Hematopoietic multipotent progenitor cell treated with erythropoietin and hydrocortisone succinate and interleukin-3 and kit ligand, for 6 days (in vitro differentiated cells): ENCODE measurements at places on chromosomes 2 and 18.

DNA sequence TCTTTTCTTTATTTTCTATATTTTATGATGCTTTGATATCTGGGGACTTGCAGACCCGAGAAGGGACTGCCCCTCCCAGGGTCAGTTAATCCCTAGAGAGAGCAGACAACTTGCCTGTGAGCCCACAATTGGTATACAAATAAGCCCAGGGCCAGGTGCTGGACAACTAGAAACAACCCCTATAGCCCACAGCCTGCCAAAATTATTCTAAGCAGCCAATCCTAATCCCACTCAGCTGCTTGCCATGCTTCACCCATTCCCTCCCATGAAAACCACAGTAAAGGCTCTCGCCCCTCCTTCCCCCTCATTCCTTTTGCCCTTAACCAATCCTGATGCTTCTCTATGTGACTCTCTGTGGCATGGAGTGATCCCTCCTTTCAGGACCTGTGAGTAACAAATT lies 380.7 kb downstream of the RBM43 start:
- DNase-seq = no peak

DNA sequence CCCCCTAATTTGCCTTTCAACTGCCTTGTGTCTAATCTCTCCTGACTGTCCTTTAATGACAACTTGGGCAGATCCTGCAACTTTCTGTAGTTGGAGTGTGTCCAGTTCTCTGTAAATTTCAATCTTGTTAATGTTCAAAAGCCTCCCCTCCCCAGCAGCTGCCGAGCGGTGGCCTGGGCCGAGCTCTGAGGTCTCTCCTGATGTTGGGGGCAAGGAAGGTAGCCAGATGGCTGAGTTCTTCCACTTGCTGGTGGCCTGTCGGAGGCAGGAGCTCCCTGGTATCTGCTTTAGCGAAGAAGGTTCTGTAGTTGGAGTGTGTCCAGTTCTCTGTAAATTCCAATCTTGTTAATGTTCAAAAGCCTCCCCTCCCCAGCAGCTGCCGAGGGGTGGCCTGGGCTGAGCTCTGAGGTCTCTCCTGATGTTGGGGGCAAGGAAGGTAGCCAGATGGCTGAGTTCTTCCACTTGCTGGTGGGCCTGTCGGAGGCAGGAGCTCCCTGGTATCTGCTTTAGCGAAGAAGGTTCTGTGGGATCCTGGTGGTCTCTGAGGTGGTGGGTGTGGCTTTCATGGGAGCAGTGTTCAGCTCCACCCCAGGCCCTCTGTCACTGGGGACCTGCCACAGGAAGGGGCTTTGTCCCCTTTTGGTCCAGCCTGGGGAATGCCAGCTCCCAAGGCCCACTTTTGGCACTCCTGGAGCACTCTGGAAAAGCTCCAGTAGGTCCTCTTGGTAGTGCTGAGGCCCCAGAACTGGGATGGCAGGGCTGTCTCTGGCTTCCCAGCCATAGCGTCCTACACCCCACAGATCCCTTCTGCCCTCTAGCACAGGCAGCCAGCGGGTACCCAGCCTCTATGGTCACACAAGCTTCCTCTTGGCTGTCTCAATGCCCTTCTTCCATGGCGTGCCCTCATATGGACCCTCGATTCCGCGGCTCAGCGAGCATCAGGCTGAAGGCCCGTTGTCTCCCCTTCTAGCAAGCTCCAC lies 211.9 kb downstream of the ALPK2 start:
- DNase-seq = no peak

DNA sequence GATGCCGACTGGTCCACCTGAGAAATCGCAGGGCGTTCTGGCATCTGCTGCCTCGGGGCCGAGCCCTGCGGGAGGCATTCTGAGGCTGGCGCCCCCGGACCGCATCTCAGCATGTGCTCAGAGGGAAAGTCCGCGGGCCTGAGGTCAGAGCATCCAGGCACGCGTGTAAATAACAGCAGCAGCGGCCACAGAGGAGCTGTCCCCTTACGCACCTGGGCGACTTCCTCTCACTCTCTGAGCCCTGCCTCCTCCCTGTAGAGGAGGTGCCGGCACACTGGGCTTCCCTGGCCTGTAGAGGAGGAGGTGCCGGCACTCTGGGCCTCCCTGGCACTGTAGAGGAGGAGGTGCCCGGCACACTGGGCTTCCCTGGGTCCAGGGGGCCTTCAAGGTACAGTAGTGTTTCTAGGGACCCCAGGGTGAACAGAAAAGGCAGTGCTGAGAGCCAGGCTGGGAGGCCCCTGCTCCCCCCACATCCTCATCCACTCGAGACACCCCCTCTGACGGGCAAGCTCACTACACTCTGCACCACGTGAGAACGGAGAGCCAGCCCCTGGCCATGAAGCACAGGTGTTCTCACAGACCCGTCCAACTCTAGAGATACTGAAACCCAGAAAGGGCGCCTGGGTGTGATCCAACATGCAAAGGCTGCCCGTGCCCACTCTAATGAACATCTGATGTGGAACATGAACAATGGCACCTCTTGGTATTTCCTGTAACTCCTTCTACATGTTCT lies 263.5 kb downstream of the HDAC4 start:
- DNase-seq = no peak

- DNase-seq = no peak
Observed at GRCh38 chr2:8597559-8598225, 84.2 kb upstream of the ID2 start.

DNA sequence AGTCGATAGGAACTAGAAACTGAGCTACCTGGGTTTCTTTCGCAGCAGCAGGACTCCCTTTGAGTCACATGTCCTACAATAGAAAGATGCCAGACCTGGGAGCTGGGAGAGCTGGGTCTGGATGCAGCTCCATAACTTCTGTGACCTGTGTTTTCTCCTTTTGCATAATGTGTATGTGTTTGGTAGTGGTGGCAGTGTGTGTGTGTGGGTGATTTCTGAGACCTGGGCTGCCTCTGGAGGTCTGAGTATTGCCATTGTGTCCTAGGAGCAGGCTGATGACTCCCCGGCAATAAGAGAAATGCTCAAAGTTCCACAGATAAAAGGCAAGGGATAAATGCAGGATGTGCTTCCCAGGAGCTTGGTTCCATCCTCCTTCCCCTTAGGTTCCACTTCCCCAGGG lies 6.4 kb downstream of the WNT10A start:
- no peak for DNase-seq

DNA sequence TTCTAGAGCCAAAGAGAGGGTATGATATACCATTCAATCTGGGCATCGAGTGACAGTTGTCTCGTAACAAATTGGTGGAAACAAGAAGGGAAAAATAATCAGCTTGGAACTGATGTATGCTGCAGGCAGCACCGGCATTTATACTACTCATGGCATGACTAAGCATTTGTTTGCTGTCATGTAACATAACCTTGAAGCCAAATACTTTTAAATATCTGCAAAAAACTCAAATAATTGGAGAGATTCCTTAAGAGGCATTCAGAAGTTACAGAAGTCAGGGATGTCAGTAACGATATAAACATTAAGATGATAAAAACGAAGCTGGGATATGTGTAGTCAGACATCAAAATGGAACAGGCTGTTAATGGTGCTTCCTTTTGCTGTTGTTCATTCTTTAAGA lies 157.3 kb upstream of the MMADHC start:
- no peak for DNase-seq

DNA sequence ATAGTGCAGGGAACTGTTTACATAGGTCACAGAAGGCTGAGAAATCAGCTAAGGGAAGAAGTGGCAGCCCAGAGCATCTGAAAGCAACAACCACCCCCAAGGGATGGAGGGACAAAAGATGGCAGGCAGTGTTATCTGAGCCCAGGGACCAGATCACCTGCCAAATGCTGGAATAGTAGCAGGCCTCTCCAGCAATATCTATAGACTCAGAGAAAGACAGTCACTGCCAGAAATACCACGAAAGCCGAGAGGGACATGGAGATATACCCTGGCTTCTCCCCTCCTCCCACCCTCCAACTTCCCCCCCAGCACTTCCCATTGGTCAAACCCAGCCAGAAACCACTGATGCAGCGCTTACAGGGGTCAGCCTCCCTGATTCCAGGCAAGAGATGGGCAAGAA lies 58.4 kb upstream of the PPP1CB start:
- DNase-seq = no peak

DNA sequence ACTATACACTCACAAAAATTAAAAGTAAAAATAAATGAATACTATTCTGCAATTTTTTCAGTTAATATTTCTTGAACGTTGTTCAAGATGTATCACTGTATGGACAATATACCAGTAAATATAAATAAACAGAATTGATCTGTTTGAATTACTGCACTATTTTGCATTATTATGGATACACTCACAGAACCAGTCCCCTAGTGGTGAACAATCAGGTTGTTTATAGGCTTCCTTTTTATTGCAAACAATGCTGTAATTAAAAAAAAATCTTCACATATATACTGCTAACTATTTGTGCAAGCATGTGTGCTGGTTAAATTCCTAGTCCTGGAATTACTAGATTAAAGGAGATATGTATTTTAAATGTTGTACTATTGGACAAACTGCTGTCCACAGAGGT lies 306.0 kb downstream of the FBXO15 start:
- DNase-seq = no peak

- no peak for DNase-seq
Observed at GRCh38 chr2:239916205-239917124, 108.7 kb downstream of the NDUFA10 start.

DNA sequence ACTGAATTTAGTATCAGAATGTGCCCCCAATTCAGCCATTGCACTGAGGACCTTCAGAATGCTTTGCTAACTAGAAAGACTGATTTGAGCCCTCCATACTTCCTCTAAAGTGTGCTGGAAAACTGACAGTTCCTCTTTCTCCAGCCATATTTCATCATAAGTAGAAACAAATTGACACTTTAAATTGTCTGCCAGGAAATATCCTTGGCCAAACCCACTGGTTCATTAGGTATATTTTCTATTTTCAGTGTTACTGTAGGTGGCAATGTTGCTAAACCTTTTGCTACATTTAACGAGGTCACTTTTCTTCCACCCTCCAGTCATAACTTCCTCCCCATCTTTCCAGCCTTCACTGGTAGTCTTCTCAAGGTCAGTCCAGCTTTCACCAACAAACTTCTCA lies 21.5 kb downstream of the SP5 start:
- peak; percentile 29 for DNase-seq

DNA sequence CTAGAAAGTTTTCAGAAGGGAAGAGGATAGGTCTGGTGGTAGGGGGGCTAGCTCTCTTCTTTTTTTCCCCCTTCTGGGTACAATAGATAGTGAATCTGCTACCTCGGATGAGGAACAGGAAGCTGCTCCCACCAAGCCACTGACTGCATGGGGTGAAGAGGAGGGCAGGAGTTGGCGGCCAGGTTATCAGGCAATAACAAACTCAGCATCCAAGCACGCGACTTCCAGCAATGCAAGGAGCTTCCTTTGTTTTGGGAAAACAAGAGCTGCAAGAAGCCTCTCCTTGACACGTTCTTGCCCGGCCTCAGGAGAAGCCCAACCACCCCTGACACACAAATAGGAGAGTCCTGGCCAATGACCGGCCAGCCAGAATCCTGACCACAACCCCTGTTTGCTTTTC lies 32.2 kb downstream of the NHEJ1 start:
- DNase-seq = peak; percentile 56

DNA sequence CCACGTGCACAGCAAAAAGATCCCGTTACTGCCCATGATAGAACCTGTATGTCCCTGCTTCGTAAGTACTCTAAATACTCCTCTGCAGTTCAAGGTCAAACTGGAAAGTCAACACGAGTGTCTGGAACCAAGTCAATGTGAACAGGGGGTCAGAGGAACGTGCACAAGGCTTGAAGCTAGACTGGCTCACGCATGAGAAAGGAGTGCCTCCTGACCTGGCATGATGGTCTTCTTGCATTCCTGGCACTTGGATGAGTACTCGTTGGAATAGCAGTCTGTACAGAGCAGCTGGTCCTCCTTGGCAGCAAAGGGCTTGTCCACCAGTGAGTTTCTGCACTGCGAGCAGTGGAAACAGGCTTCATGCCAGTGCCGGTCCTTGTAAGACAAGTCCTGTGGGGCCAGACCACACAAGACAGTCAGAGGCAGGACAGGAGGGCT lies 25.5 kb downstream of the FHL2 start:
- no peak for DNase-seq

DNA sequence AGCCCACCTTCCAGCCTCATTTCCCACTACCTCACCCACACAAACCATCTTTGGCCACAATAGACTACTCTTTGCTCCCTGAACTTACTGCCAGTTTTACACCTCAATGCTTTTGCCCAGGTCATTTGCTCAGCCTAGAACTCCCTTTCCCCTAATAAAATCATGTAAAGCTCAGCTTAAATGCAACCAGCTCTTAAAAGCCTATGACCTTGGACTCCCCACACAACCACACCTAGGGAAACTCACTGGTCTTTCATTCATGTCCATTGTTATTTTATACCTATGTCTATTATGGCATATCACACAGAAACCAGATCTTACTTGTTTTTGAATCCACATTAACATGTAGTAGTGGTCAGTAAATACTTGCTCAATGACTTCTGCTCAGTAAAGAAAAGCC lies 14.5 kb upstream of the XDH start:
- no peak for DNase-seq

DNA sequence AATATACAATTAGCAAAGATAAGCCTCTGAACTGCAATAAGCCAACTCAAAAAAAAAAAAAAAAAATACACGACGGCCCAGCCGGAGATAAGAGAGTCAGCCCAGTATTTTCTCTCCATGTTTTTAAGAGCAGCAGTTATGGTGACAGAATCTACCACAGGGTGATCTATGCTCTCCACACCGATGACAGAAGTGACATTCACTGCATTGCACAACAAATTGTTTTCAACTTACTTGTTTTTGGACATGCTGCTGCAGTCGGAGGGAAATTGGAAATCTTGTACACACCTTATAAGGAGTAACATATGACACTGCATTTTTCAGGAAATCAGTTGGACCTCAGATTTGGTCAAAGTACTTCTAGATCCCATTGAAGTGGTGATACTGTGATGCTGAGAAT lies 23.3 kb upstream of the APOB start:
- no peak for DNase-seq

GRCh38 chr2:23602116-23602515 lies 217.1 kb downstream of the KLHL29 start:
- no peak for DNase-seq

- no peak for DNase-seq
Observed at GRCh38 chr2:127586136-127586535, 50.7 kb downstream of the MYO7B start.

GRCh38 chr2:68912732-68913131 lies 40.0 kb downstream of the GKN2 start:
- DNase-seq = peak; percentile 57

GRCh38 chr18:46668135-46668534 lies 11.1 kb upstream of the LOXHD1 start:
- DNase-seq = no peak

- DNase-seq = no peak
Observed at GRCh38 chr2:43088143-43089073, 138.0 kb downstream of the ZFP36L2 start.

DNA sequence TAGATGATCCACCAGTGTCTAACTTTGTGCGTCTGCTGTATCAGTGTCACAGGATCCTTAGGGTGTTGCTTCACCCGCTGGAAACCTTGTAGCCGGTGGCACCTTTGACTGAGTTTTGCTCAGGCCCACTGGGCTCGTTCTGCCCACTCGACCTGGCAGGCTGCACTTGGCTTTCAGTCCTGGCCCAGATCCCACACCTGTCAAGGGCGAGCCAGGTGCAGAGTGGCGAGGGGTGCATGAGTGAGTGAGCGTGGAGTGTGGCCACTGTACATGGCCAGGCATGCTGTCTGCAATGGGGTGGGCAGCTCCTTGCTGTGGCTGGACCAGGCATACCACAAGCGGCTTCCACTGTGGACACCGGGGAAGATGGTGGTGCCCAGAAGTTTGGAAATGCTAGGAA lies 179.0 kb downstream of the FAM210A start:
- DNase-seq = no peak
